Calu3 (cell line): ENCODE measurements at places on chromosomes 11 and 22. TPM values are rescaled to one million over a fixed set of nuclear protein-coding genes. Genes with fewer than 3 reads are reported as not detected.

GRCh38 chr22:20591660-20592310 lies 84.4 kb downstream of the MED15 start:
- peak; percentile 48 for DNase-seq

DNA sequence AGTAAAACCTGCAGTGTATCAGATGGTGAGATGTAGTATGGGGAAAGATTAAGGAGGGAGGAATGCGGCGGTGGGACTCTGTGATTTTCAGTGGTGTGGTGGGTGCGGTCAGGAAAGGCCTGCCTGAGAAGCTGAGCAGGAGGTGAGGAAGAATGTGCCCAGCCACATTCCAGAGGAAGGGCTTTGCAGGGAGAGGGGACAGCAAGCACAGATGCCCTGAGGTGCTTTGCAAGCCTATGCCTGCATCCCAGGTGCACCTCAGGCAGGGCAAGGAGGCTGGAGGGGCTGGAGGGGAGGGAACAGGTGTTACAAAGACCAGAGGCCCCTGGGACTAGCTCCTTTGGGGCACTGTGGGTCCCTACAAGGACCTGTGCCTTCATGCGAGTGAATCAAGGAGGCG lies 42.1 kb downstream of the MYO7A start:
- no peak for DNase-seq

GRCh38 chr11:10388574-10388973 lies 66.5 kb upstream of the AMPD3 start:
- DNase-seq: no peak

DNA sequence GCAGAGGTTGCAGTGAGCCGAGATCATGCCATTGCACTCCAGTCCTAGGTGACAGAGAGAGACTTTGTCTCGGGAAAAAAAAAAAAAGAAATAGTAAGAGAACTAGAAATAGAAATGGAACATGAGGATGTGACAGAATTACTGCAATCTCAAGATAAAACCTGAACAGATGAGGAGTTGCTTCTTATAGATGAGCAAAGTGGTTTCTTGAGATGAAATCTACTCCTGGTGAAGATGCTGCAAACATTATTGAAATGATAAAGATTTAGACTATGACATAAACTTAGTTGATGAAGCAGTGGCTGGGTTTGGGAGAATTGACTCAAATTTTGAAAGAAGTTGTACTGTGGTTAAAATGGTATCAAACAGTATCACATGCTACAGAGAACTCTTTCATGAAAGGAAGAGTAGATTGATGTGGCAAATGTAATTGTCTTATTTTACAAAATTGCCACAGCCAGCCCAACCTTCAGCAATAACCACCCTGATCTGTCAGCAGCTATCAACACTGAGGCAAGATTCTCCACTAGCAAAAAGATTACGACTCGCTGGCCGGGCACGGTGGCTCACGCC lies 13.7 kb downstream of the XNDC1N start:
- DNase-seq: no peak

DNA sequence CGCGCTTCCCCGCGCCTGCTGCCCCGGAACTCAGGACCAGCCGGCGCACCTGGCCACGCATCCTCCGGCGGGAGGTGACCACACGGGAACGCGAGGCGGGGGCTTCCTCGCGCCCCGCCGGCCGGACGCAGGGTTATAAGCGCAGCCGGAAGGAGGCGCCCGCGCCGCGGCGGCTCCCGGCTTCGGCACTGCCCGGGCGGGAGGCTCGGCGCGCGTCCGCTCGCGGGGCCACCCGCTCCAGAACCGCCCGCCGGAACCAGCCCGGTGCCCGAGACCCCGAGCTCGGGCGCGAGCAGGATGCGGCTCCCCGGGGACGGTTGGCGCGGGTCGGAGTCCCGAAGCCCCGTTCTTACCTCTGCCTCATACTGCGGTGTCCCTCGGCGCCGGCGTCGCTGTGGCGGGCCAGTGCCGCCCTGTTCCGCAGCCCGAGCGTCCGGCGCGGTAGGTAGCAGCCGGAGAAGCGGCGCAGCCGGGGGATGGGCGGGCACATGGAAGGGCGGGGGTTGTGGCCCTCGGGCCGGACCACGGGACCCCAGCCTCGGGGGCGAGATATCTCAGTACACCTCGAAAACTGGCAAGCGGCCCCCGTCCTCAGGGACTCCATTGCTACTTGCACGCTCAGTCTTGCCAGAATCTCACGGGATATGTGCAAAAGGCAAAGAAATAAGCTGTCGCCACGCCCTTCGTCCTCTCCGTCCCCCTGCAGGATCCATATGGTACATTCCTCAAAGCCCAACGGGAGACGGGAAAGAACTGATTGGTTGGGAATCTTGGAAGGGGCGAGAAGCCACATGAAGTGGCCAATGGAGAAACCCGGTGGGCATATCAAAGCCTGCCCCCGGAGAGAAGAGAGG lies 23.1 kb downstream of the MICAL3 start:
- DNase-seq: peak; percentile 91

- no peak for DNase-seq
Observed at GRCh38 chr11:16902182-16902581, 112.0 kb downstream of the PLEKHA7 start.

- DNase-seq: no peak
Observed at GRCh38 chr11:65814986-65815565, 18.7 kb upstream of the SNX32 start.

- DNase-seq: no peak
Observed at GRCh38 chr11:272195-272930, 5.8 kb upstream of the NLRP6 start.

GRCh38 chr22:47569389-47570299 lies 807.2 kb downstream of the TBC1D22A start:
- DNase-seq: no peak

- DNase-seq: no peak
Observed at GRCh38 chr11:127109796-127110480, 109.4 kb upstream of the KIRREL3 start.

DNA sequence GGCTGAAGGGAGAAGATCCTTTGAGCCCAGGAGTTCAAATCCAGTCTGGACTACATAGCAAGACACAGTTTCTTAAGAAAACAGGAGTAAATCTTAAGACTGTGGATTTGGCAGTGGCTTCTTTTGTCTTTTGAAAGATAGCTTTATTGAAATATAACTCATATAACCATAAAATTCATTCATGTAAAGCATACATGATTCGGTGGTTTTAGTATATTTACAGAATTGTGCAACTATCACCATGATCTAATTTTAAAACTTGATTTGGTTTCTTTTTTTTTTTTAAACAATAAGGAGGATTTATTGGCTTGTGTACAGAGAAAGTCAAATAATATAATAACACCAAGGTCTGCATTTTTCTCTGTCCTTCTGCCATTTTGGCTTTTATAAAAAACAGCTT lies 23.1 kb upstream of the PSMA1 start:
- no peak for DNase-seq

GRCh38 chr11:83976086-83976485 lies 689.9 kb upstream of the CCDC90B start:
- DNase-seq: no peak

DNA sequence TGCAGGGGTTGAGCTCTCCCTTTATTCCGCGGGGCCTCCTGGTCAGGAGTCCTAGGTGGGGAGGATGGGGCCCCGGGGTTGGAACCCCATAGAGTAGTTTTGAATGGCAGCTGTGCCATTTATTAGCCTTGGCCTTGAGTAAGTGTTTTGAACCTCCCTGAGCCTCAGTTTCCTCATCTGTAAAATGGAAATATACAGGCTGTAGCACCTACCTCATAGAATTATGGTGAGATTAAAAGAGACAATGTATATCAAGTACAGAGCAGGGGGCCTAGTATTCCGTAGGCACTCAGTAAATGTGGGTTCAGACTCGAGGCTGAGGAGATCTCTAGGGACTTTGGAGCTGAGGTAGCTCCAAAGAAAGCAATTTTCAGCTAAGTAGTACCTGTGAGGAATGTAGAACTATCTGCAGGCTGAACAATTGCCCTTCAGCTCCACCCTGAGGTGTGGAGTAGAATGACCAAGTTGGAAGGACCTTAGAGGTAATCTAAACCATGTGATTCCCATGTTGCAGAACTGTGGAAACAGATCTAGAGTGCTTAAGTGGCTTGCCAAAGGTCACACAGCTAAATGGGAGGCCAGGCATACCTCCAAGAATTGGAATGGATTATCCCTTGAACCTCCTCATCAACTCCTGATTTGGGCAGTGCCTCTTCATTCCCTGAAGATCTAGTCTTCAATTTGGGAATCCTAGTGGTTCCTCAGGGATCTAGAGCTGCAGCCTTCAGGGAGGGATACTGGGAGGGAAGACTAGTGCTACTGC lies 682 bp downstream of the PGAP2 start:
- DNase-seq: peak; percentile 67

- no peak for DNase-seq
Observed at GRCh38 chr11:45918962-45919675, 1.4 kb upstream of the PEX16 start.

GRCh38 chr11:106167085-106167484 lies 89.6 kb downstream of the AASDHPPT start:
- no peak for DNase-seq

DNA sequence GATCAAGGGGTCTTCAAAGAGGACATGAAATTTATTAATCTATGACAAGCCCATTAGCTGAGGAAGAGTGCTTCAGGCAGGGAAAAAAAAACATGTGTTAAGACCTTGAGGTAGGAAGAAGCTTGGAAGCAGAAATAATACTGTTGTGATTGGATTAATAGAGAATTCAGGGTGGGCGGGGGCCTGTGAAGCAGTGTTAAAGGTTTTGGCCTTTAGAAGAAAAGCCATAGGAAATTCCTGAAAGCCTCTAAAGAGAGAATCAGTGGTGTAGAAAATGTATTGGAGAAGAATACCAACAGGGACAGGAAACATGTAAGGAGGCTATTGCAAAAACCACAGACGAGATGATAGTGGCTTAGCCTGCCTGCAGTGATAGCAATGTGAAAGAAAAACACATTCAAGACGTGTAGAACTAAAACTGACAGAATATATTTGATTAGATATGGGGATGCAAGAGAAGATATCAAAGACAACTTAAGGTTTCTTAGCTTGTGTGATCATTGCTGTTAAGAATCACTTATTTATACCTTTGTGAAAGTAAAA lies 404.4 kb upstream of the ANO3 start:
- DNase-seq: no peak

- DNase-seq: no peak
Observed at GRCh38 chr22:28448625-28449024, 231.0 kb downstream of the TTC28 start.

GRCh38 chr11:32103941-32104340 lies 13.1 kb downstream of the RCN1 start:
- DNase-seq: no peak

- DNase-seq: no peak
Observed at GRCh38 chr22:31637891-31638618, 24.0 kb downstream of the PISD start.

- DNase-seq: no peak
Observed at GRCh38 chr11:115321605-115322289, 182.5 kb downstream of the CADM1 start.

DNA sequence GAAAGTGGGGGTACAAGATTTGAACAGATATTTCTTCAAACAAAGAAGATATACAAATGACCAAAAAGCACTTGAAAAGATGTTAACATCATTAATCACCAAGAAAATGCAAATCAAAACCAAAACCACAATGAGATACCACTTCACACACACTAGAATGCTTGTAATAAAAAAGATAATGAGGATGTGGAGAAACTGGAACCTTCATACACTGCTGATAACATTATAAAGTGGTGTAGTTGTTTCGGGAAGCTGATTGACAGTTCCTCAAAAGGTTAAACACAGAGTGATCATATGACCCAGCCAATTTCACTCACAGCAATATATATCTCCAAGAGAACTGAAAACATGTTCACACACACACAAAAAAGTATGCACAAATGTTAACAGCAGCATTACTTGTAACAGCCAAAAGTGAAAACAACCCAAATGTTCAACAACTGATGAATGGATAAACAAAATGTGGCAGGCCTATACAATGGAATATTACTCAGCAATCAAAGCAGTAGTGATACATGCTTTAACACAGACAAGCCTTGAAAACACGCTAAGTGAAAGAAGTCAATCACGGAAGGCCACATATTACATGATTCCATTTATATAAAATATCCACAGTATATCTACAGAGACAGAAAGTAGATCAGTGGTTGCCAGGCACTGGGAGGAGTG lies 15.1 kb downstream of the PITPNB start:
- no peak for DNase-seq

GRCh38 chr11:75582895-75583717 lies 21.1 kb downstream of the SERPINH1 start:
- DNase-seq: peak; percentile 57

DNA sequence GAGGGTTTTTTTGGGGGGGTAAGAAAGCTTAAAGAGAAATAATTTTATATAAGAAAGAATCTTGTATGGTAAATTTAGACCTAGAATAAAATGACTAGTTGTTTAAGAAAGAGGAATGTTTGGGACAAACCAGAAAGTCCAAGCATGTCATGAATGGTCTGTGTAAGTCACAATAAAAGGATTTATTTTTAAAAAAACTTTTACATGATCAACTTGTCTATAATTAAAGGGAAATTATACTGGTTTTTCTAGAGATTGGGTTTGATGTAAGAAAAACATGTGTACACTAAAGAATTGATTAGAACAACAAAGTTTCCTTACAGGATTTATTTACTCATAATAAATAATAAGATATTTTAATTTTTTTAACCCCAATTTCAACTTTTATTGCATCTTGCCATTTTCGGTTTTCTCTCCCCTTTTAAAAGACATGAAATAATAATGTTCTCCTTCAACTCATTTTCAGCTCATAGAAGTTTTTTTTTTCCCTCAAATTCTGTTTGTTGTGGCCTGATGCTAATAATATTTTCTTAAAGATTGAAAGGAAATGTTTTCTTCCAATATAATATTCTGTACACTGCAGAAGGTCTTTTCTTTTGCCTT lies 35.4 kb upstream of the INCENP start:
- no peak for DNase-seq

DNA sequence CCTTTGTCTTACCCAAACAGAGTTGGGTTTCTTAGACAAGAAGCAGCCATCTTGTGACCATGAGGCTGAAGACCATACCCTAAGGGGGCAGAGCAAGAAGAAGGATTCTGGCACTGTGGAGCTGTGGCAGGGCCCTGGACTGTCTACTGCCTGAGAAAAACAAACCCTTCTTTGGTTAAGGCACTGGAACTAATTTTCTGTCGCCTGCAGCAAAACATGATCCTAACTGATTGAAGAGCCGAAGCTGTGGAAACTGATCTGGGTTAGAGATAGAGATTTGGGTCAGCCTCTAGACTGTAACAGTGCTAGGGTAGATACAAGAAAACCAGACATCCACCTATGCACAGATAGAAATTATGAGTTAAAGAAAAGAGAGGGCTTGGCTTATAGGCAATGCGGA lies 11.3 kb upstream of the ACER3 start:
- no peak for DNase-seq

Gene ZNF280B
- 4.0 and 4.6 TPM in 2 replicates for total RNA-seq

Gene NDUFS8
- 163 and 166 TPM in 2 replicates for total RNA-seq

Gene SLC29A2
- 37.7 and 40.4 TPM in 2 replicates for total RNA-seq

Gene FAM181B
- total RNA-seq: 0.09 TPM in 1 of 2 replicates, not detected in the other

Gene SLC35F2
- 24.4 and 34.5 TPM in 2 replicates for total RNA-seq

Gene EHF
- total RNA-seq: 286 and 299 TPM in 2 replicates

Gene P4HA3
- not detected in 2 replicates for total RNA-seq

Gene NAV2
- total RNA-seq: 17.3 and 21.4 TPM in 2 replicates
